ENCODE measurements at places on chromosomes 5 and 9.

- no peak for DNase-seq
Measured at GRCh38 chr9:132730054-132731033, 60.1 kb downstream of the GTF3C4 start.

- DNase-seq = no peak
Measured at GRCh38 chr5:53151713-53152458, 42.3 kb upstream of the MOCS2 start.

DNA sequence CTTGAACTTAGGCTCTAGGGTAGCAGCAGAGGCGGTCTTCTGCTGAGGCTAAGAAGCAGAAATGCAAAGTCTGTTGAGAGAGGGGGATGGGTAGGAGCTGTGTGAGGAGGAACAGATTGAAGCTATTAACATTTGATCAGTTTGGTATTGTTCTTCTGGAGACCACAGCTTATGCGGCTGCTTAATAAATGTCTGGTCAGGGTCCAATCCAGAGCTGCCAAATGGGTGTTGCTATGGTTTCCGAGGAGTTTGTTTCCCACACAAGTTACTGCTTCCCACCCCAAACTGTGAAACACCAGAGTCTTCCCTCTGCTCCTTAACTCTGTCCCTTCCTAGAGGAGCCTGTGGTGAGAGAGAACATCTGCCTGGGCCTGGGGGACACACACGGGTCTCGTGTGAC, 142.2 kb upstream of the KLF4 start:
- no peak for DNase-seq

GRCh38 chr5:175344331-175345195, 99.4 kb downstream of the DRD1 start:
- DNase-seq = no peak

GRCh38 chr9:108282872-108283271, 572.9 kb downstream of the ACTL7B start:
- DNase-seq = no peak

- DNase-seq = no peak
Measured at GRCh38 chr9:107335331-107335730, 52.3 kb downstream of the RAD23B start.

- DNase-seq = no peak
Measured at GRCh38 chr5:176612008-176612407, 2.1 kb upstream of the GPRIN1 start.

DNA sequence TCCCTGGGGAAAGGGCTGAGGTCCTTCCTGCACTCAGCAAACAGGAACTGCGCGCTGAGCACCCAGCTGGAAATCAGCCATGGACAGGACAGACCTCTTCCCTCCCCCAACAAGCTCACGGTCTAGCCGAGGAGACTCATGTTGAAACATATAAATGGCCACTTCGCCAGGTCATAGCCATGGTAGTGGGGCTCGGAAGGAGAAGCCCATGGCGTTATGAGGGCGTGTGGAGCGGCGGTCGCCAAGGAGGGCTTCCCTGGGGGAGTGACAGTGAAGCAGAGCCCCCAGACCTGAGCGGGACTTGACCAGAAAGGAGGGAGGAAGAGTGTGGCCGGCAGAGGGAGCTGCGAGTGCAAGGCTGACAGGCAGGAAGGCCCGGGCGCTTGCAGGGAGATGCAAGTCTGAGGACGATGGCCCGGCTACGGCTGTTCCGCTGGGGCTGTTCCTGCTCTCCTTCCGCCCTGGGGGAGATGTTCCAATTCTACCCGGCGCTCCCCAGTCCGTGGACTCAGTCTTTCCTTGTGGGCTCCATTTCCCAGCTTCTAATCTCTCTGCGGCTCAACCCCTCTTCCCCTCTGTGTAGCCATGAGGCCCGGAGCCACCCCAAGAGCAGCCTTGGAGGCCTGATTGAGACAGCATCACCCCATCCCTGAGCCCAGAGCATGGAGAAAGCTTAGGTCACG, 43.9 kb upstream of the PRRC2B start:
- peak; percentile 87 for DNase-seq

DNA sequence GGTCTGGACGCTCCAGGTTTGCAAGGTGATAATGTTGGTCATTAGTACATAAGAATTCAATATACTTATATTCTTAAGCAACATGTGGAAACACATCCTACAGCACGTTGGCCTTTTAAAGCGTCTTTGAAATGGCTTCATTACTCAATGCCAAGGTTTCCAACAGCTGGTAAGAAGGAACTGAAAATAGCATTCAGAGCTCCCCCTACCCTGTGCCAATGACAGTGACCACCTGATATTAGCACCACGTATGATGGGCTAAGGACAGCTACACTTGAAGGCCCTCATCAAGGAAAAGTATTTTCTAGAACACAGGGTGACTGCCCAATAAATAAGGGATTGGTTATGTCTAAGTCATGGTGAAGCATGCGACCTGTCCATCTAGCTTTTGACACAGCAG, 9.9 kb downstream of the ZNF622 start:
- no peak for DNase-seq
